ENCODE measurements at places on chromosomes 6 and 20.

DNA sequence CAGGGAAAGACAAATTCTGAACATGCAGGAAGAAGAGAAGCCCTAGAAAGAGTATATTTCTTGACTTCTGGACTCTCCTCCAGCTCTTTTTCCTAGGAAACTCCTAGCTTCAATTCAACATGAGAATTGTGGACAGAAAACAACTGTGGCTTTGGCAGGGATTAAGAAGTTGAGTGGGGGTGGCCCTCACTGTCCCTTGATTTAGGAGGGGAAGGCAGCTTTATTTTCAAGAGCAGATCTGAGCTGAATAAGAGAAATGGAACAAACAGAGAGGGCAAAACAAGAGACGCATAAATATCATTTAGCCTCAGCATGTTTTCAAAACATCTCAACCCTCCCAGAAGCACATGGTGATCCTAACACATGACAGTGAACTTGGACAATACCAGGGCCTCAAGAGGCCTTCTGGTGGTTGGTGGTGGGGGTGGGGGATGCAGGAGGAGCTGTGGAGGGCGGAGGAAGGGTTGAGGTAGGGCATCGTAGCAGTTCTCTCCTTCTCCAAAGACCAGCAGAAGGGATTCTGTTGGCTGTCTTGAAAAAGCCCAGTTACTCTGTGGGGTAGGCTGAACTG, 21.1 kb upstream of the TAGAP start:
- no peak for DNase-seq

DNA sequence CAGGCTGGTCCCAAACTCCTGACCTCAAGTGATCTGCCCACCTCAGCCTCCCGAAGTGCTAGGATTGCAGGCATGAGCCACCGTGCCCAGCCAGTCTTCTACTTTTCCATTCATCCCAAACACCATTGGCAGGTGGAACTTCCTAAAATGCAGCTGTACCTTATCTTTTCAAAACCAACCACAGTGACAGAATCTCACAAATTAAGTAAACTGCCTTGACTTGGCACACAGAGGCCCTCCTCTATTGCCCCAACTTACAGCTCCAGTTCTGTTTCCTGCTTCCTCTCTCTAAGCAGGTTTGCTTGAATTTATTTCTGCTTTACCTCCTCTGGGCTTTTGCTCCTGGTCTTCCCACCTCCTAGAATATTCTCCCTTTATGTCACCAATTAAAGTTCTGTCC, 7.6 kb downstream of the MYB start:
- DNase-seq: no peak

DNA sequence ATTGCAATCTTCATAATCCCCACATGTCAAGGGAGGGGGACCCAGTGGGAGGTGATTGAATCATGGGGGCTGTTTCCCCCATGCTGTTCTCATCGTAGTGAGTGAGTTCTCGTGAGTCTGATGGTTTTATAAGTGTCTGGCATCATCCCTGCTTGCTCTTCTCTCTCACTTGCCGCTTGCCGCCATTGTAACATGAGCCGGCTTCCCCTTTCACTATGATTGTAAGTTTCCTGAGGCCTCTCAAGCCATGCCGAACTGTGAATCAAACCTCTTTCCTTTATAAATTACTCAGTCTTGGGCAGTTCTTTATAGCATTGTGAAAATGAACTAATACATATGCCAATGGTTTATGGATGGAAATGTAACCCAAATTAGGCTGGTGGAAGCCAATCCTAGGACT, 109.4 kb upstream of the AKAP12 start:
- no peak for DNase-seq

DNA sequence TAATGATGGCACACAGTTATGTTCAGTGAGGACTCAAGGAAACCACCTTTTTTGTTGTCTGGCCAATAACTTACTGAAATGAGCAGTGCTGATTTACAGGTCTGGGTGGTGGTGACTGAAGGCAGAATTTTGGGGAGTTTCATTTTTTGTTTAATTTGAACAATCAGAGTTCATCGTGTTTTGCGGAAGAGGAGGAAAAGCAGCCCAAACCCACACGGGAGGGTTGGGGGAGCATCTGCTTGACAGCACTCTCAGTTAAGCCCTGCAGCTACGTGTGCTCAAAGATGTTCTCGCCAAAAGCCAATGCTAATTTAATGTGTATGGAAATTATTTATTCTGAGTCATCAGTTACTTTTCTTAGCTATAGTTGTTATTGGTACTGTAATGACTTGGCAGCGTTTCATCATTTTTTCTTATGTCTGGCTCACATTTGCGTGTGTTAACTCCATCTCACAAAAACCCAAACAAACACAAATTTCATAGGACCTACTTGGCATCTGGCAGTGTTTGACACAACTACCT, 89.2 kb downstream of the UST start:
- no peak for DNase-seq
